Stimulated activated CD8-positive, alpha-beta memory T cell treated with anti-CD3 and anti-CD28 coated beads, Interleukin-4, amount 100 ng/mL, for 1 hour (primary cell): ENCODE measurements at places on chromosomes 5 and 9.

DNA sequence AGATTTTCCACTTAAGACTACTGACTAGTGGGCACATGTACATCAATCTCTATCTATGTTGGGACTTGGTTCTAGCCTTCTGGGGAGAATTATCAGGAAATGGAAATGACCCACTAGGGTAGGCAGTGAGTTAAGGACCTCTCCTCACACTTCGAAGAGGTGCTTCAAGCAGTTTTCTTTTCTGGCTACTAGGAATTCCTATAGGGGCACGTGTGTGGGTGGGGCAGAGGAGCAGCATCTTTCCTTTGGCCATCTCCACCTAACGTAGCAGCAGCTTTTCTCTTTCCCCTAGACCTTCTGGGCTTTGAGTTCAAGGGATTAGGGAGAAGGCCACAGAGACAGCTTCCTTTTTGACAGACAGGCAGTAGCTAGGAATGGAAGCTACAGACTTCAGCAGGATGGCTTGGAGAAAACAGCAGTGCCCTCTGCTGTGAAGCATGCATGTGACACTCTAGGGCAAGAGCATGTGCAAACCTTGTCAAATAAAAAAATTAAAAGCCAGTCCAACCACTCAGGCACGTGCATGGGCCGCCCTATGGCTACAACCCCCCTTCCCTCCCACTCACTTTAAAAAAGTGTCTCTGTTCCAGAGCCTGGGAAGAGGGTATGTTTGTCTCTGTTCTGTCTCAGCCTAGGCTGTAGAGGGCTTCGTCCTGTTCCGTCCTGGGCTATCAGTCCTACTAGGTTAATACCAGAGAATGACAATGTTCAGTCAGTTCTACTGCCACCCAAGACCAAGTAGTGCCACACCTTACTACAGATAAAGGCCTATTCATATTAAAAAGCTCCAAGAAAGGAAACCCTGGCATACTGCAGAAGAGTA lies 8.7 kb upstream of the GFRA3 start:
- no peak for DNase-seq

- no peak for DNase-seq
Measured at GRCh38 chr9:96618209-96619123, 1.2 kb downstream of the CDC14B start.

DNA sequence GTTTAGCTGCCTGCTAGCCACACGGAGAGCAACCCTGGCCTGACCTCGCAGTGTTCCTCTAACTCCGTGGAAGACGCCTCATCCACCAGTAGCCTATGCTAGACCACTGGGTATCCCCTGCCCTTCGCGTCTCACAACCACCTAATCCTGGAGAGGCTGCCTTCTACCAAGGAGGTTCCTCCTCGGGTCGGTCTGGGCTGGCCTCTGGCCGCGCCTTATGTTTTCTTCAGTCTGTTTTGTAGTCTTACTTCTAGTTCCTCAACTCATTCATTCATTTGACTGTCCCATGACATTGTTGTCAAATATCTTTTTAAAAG lies 1.6 kb upstream of the TPM2 start:
- DNase-seq: no peak

DNA sequence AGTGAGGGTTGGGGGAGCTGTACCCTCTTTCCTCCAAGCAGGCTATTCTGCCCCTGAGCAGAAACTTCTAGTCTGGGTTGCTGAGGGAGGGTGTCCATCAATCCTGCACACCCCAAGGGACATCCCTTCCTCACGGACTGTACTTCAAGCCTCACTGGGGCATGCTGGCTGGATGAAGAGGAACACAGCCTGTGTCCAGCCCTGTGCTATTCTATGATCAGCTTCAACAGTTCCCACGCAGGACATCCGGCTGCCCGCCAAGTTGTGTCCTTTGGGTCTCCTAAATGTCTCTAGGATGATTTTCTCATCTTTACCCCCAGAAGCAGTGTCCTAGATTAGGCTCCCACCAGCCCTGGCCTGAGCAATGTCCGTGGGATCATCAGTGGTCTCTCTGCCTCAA lies 68.1 kb downstream of the CRB2 start:
- DNase-seq: no peak
